Activated naive CD4-positive, alpha-beta T cell (primary cell): ENCODE measurements at places on chromosomes 7 and 10.

- DNase-seq: no peak
These were observed 522.5 kb downstream of the ETV1 start for GRCh38 chr7:13466874-13467547.

GRCh38 chr10:25076506-25077177 is 60.2 kb downstream of the THNSL1 start:
- DNase-seq: no peak

- DNase-seq: no peak
These were observed 95.3 kb downstream of the PARD3 start for GRCh38 chr10:34719746-34720145.

DNA sequence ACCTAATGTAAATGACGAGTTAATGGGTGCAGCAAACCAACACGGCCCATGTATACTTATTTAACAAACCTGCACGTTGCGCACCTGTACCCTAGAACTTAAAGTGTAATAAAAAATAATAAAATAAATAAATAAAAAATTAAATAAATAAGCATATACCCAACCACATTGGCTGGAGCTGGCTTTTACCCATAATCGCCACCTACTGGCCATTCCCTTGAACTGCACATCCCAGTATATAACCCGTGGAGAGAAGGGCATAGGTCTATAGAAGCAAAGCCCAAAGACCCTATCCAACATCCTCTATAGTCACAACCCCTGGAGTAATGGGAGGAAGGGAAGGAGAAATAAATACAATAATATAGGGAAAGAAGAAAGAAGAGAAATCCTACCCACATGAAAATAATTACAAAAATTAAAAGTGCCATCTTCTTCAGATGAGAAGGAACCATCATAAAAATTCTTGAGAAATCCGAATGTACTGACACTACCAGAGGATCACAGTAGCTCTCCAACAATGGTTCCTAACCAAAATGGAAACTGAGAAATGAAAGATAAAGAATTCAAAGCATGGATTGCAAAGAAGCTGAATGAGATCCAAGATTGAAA is 65.6 kb downstream of the TWIST1 start:
- no peak for DNase-seq

GRCh38 chr10:126425032-126425431 is 36.8 kb upstream of the ADAM12 start:
- no peak for DNase-seq

DNA sequence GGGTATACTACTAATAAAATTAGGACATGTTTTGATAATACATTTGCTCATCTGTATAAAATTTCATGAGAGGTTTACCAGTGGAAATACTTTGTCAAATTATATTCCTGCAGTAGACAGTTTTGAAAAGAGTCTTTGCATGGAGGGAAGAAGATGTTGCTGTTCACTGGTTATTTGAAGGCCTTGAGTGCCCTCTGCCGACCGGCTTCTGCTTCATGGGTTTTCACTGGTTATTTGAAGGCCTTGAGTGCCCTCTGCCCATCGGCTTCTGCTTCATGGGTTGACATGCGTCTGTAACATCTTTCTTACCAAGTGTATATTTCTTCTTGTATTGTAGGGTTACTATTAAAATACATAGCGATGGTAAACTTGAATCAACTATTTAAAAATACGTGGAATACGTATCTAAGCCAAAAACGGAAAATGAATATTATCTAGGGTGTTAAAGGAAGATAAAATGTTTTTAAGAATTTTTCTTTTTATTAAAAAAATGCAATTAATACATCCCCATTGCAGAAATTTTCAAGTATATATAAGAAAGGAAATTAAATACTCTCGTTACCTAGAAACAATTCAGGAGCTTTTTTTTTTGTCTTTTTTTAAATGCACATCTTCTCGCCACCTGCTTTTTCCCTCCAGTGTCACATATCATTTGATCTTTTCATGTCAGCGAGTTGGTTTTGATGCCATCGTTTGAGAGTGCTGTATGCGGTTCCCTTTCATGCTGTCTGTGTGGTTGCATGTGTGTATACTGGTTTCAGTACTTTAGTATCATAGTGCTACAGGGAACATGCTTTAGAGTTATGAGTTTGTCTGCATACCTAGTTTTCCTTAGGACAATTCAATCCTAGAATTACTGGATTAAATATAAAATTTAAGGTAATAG is 73.4 kb downstream of the SHH start:
- no peak for DNase-seq
